Aorta (tissue), 5 donors: ENCODE measurements at places on chromosomes 11 and 22.

DNA sequence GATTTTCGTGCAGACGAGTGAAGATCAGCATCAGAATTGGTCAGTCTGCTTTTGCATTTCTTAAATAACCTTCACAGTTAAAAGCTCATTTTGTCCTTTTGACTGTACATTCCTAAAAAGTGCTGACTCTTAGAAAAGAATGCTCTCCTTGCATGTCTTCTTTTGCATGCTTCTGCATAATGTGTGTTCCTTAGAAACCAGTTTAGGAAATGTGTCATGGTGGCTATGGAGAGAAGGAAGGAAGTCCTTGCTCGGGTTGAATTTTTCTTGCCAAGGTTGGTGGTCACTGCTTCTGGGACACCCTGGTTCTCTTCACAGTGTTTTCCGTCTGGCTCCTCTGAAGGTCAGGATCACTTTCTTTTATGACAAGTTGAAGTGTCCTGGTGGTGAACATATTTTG, 6.8 kb downstream of the AP2A2 start:
- DNase-seq, result no peak

DNA sequence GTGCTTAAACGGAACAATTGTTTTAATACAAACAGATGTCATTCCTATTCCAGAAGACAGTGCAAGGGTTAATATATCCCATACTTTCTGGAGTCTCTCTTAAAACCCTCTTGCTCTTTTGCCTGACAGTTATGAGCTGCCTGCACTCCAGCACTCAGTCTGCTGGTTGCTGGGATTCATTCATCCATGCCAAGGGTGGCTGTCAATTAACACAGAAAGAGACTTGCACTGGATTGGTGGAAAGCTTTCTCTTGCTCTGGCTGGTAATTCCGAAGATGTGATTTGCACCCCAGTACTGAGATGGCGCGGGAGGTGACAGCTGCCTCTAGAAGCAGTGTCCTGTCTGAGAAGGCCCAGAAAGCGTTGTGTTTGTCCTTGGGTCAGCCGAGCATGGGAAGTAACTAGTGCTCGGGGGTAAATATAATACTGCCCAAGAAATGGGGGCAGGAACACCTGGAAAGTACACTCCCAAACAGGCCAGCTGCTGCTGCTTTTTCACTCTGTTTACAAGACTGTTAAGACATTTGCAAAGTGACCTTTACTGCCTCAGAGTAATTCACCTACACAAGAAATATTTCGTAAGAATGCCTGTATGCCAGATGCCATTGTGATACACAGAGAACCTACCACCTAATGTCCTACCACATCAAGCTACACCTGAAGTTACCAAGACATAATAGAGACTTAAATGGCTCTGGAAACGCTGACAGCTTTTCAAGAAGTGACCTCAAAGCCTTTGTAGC, 20.5 kb downstream of the SCUBE2 start:
- no peak for DNase-seq

DNA sequence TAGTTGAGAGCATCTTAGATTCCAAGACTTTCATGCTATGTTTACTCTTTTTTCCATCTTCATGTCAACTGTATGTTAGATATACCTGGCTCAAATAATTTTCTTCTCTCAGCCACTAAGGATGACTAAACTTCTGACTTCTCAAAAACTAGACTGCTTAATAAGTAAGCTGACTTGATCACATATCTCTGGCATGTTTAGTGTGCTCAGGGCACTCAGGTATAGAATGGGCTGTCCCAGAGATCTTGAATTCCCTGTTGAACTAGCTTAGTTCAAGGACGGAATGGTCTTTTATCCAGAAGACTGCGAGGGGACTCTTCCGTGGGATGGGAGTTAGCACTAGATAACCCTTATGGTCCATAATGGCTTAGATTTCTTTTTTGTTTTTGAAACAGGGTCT, 13.0 kb downstream of the NEU3 start:
- DNase-seq, result no peak

DNA sequence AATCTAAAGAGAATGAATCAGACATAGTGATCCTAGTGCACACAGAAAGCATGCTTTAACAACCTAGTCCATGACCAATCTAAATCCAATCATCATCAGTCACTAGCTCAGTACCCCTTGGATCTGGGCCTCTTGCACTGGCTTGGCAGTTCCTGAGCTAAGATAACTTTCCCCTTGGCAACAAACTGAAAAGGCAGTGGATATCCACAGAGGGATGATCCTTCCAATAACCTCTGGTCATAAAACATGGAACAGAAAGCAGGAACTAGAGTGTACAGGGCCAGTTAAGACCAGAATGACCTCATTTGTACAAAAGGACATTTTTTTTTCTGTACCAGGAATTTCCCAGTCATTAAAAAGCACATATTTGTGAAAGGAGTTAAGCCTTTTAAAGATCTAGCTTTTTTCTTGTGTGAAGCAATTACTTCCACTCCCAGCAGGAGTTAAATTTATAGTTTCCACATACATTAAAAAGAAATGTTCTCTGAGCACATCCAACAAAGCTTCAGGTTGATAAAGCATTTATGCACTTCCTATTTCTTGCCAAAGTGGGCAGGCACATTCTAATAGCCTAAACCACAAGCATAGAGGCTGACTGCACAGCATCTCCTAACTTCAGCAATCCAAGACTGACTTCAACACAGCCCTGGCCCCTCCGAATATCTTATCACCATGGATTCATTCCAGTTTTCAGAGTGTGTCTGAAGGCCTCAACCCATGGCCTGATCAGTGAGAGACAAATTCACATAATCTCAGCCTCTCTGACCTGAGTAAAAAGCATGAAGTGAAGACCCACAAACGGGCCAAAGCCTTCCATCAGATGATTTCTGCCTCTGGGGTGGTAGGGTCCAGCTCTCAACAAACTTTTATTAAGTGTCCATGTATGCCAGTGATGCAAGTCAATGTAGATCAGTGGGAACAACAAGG, 29.9 kb downstream of the GUCY1A2 start:
- no peak for DNase-seq

DNA sequence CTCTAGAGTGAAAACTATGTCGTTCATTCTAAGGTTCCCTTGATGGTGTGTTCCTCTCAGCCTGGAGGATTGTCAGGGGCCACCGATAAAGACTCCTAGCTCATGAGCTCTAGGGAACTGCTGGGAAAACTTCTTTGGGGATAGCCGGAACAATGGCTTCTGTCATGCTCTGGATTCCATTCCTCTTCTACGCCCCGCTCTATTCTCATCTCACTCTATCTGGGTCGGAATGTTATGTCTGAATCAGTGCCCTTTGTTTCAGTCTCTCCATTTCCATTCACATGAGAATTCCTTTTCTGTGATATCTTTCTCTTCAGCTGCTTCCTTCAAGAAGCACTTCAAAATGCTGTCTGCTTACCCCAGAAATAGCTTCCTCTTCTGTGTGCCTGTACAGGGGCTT, 16.9 kb upstream of the SLCO2B1 start:
- DNase-seq, result no peak

GRCh38 chr11:77470504-77470903, 3.4 kb downstream of the PAK1 start:
- no peak for DNase-seq

DNA sequence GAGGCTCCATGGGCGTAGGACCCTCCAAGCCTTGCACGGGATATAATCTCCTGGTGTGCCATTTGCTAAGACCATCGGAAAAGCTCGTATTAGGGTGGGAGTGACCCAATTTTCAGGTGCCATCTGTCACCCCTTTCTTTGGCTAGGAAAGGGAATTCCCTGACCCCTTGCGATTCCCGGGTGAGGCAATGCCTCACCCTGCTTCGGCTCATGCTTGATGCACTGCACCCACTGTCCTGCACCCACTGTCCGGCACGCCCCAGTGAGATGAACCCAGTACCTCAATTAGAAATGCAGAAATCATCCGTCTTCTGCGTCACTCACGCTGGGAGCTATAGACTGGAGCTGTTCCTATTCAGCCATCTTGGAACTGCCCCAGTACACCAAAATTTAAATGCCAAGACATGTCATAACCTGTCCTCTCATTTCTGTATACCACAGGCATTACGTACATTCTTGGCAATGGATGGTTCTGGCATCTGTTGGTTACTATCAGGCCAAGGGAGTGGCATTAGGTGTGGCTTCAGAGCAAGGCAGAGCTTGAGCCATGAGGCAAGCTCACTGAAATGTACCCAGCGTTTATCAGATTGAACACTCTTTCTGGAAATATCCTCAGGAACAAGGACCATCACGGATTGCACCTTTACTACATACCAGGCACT, 95.4 kb upstream of the GALNT18 start:
- no peak for DNase-seq

GRCh38 chr22:16387088-16387487, 205.5 kb downstream of the CCT8L2 start:
- DNase-seq, result peak; percentile 45

DNA sequence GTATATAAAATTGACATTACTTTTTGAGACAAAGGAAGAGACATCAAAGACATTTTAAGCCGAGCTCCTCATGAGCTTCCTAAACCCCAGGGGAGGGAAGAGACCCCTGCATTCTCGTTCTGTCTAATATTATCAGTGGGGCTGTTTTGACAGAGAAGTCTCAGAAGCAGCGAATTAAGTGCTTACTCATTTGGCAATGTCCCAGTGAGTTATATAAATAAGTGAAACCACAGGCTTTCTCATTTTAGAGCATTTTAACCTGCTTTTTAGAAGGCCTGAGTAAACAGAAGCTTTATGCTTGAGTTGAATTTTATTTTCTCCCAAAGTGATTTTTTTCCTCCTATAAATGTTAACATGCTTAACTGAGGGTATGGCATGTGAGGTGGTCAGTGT, 23.2 kb upstream of the C1QTNF4 start:
- no peak for DNase-seq

GRCh38 chr22:32024796-32025195, 18.3 kb upstream of the SLC5A1 start:
- DNase-seq, result no peak

DNA sequence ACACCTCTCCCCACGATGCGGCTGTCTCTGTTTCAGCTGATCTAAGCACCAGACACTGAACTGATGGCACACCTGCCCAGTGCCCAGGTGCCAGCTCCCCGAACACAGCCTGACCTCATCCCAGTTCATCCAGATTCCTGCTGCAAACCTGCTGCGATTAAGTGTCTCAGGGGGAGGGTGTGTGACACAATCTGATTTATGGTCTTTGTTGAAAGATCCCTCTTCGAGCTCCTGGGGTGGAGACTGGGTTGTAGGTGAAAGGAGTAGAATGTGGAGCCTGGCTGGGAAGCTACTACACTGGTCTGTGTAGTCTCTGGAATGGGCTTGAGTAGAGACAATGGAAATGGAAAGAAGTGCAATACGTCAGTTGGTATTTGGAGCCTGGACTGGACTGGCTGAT, 390.3 kb downstream of the SHANK2 start:
- DNase-seq, result no peak

GRCh38 chr22:17472932-17473331, 90.4 kb upstream of the SLC25A18 start:
- no peak for DNase-seq

DNA sequence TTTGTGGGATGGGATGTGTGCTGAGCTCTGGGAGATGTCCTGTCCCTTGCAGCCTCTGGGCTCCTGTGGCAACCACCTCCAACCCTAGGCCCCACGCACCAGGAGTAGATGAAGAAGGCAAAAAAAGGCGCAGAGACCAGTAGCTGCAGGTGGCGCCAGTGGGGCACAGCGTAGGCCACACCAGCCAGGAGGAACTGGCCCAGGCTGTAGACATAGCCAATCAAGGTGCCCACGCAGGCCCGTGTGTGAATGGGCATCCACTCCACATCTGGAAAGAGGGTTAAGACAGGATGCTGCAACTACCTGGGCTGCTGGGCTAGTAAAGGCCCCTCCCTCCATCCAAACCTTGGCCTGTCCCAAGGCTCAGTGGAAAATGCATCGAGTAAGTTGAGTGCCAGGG, 3.0 kb downstream of the SLC22A6 start:
- DNase-seq, result no peak

DNA sequence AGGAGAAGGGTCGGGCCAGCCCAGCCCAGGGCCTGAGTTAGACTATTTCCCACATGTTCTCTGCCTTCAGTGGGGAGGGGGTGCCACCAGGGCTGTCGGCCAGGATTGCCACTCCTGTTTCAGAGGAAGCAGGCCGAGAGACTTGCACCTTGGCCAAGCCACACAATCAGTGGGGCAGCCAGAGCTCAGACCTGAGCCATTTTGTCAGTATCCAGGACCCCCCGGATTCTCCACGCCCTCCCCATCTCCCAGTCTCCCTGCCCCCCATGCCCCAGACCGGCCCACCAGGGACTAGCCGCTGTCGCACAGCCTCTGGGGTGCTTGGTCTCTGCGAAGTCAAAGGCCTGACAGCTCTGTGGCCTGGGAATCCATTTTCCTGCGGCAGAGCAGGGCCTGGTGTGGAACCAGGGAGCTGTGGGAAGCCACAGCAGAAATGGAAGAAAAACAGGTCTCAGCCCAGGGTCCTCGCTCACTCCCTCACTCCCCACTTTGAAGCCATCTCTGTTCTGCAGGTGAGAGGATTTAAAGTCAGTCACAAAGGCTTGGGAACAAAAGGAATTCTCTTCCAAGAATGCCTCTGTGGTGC, 25.5 kb upstream of the MGAT3 start:
- peak; percentile 48 for DNase-seq

DNA sequence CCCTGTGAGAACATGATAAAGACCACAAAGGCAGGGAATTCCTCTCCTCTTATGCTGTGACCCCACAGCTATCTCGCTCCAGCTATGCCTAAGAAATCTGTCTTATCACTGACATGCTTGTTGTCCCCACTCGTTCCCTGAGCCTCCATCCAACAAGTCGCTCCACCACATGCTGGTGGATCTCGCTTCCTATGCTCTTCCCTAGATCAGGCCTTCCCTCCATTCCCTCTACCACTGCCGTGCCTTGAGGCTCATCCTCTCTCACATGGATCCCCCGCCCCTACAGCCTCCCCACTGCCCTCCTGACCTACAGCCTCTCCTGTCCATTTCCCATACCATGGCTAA, 1.4 kb upstream of the DGAT2 start:
- no peak for DNase-seq

GRCh38 chr11:44507896-44508445, 57.5 kb upstream of the CD82 start:
- DNase-seq, result no peak

- no peak for DNase-seq
Observed at GRCh38 chr11:70315716-70316115, 45.2 kb downstream of the PPFIA1 start.

GRCh38 chr11:65857853-65858680, at the start of gene CFL1:
TSS of gene CFL1 (minus strand) at chr11:65858180. CDS start at chr11:65858099, 81 bp downstream.
- DNase-seq, result peak; percentile 100

DNA sequence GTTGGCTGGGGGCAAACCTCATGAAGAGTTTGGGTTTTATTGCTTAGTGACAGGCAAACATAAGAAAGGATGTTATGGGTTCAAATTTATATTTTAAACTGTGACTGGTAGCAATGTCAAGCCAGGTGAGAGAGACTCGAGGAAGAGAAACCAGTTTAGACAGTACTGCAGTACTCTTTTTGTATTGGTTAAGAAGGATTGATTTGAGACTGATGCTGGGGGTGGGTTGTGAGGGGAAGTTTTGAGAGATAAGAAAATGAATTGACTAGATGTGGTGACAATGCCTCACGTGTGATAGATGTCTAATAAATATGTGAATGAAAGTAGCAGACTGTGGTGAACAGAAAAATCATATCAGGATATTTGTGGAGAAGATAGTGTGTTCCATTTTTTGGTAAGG, 142.4 kb downstream of the DDX10 start:
- DNase-seq, result no peak
